ENCODE measurements at places on chromosomes 2 and 18. TPM values are rescaled to one million over a fixed set of nuclear protein-coding genes. Genes with fewer than 3 reads are reported as not detected.

GRCh38 chr2:105977212-105977611 lies 216.9 kb downstream of the UXS1 start:
- DNase-seq, result no peak

DNA sequence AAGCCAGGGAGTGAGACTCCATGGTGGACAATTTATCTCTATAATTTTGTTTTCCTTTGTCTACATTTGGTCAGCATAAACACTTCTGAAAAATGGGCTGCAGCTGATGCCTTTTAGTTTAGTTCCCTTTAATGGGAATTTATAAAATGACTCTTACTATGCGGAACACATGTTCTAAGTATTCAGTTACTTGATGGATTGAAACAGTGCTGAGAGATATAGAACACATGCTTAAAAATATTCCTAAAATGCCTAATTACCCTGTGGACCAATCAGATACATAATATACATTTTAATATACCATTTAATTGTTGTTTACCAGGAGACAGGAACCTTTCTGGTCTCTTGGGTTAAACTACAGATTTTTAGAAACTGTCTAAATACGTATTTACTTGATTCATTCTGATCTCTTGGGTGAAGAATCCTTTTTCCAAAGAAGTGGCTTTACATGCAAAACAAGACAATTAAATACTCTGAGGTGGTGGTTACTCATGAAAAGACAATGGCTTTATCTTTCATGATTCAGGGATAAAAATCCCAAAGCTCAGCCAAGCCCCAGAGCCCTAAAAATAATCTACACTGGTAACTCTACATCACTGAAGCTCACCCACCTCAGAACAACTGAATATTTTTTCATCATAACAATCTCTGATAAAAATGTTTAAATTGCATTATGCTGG lies 128.1 kb upstream of the SERTAD2 start:
- DNase-seq, result no peak

Gene IL1R2
- polyA plus RNA-seq, result 0.26 TPM

Gene REG3A
- not detected for polyA plus RNA-seq

GRCh38 chr18:12085136-12085535 lies 8.5 kb upstream of the ANKRD62 start:
- DNase-seq, result no peak

GRCh38 chr2:114113518-114113917 lies 223.6 kb downstream of the ACTR3 start:
- DNase-seq, result no peak

Gene KCNJ3
- polyA plus RNA-seq, result 6.4 TPM

DNA sequence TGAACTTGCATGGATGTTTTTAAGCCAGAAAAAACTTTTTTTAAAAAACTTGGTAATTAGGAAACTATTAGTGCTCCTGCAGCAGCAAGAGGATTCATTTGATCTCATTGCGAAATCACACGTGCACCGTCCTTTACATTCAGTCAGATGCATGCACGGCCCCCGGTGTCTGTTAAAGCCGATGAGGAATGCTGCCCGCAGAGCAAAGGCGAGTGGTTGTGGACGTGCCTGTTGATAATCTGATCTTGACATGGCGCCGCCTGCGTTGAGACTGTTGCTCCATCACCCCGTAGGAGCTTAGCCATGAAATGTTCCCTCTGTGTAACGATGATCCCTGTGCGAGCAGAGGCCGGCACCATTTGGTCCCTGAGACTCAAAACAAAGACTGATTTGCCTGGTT lies 300.0 kb downstream of the GBX2 start:
- no peak for DNase-seq

Gene KLHL41
- polyA plus RNA-seq, result 1.2 TPM

DNA sequence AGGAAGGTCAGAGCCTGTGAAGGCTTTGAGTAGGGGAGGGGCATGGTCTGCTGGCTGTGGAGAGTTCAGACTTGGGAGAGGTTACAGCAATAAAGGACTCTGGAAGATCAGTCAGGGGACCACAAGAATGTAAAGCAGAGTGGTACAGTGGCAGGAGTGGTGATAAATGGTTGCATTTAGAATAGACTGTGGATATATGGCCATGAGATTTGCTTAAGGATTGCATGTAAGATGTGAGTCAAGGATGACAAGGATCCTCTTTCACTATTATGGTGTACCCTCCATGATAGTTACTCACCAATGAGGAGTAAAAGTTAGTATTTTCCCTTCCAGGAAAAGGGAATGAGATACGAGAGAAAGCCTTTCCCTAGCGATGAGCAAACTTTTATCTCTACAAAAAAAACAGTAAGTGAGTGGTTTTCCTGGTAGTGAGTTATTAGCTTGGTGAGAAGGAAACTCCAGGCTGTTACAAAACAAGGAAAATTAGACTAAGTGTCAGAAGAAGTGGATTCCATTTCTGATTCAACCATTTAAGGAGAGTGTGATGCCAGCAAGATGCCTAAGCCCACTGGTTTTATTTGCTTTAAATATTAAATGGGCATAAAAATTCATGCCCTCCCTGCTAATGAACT lies 818.0 kb upstream of the ACVR2A start:
- DNase-seq, result no peak

DNA sequence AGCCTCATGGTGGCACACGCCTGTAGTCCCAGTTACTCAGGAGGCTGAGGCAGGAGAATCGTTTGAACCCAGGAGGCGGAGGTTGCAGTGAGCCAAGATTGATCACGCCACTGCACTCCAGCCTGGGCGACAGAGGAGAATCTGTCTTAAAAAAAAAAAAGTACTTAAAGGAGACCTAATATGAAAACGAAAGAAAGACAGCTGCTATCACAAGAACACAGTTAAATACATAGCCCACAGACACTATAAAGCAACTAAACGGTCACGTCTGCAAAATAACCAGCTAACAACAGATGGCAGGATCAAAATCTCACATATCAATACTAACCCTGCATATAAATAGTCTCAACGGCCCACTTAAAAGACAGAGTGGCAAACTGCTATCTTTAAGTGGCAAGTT lies 43.9 kb upstream of the TACR1 start:
- no peak for DNase-seq

- DNase-seq, result no peak
Observed at GRCh38 chr2:230411570-230412370, 4.2 kb upstream of the SP100 start.

- no peak for DNase-seq
Observed at GRCh38 chr2:210475706-210476105, 853 bp downstream of the LANCL1 start.

Gene MOB4
- polyA plus RNA-seq, result 57.9 TPM

DNA sequence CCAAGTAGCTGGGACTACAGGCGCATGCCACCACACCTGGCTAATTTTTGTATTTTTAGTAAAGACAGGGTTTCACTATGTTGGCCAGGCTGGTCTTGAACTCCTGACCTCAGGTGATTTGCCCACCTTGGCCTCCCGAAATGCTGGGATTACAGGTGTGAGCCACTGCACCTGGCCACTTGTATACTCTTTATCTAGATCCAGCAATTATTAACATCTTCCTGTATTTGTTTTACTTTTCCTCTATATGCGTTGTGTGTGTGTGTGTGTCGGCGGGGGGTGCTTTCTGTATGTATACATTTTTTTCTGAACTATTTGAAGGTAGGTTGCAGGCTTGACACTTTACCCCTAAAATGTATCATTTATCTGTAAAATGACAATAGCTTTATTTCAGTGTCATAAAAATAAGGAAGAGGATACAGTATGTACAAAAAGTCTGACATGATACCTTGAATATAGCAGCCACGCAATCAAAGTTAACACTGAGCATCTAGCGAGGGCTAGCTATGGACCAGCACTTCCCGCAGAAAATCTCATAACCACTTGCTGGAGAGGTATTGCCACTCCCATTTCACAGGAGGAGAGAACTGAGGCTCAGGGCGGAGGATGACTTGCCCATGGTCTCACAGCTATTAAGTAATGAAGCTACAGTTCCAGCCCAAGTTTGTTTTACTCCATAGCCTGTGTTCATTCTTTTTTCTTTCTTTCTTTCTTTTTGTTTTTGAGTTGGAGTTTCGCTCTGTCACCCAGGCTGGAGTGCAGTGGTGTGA lies 251.3 kb downstream of the MYCN start:
- DNase-seq, result no peak

GRCh38 chr2:88055371-88056128 lies at the start of gene KRCC1:
TSS of gene KRCC1 (minus strand) at chr2:88055783. CDS start at chr2:88028563, 27,220 bp downstream.
- peak; percentile 88 for DNase-seq

Gene FSHR
- not detected for polyA plus RNA-seq

DNA sequence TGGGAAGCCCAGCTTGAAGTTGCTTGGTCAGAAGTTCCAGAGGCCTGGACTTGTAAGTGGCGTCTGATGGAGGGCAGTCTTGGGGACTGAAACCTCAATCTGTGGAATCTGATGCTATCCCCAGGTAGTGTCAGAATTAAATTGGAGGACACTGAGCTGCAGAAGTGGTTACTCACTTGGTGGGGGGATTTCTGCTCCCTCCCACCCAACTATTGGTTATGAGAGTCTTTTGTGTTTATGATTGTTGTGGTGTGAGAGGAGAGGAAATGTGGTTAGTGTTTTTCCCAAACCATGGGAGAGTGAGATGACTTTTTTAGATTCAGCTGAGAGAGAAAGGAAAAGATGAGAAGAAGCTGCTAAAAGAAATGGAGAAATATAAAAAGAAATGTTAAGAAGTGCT lies 12.8 kb downstream of the ZBTB14 start:
- DNase-seq, result no peak

Gene WDR75
- polyA plus RNA-seq, result 46.9 TPM

- no peak for DNase-seq
Observed at GRCh38 chr2:96927405-96928171, 57.7 kb upstream of the SEMA4C start.

All from right renal cortex interstitium (tissue), 3 donors.